ENCODE measurements at places on chromosomes 11 and 22.

GRCh38 chr11:581342-581741 is 5.1 kb downstream of the PHRF1 start:
- no peak for DNase-seq

GRCh38 chr22:19240813-19241592 is 50.5 kb downstream of the CLTCL1 start:
- DNase-seq = no peak

DNA sequence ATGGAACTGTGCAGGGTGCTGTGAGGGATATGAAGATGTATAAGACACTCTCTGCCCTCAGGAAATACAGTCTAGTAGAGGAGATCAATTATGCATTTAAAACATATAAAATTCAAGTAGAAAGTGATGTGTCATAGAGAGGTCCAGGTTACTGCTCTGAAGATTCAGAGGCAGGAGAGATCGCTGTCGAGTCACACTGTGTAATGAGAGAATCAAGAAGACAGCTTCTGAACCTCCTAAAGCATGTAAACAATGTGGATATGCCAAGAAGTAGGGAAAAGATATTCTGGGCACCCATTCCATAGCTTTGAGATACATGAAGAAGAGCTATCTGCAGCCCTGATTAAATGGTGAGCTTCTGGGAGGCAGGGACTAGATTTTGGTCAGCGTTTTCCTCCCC is 16.7 kb downstream of the SSH3 start:
- DNase-seq = no peak

DNA sequence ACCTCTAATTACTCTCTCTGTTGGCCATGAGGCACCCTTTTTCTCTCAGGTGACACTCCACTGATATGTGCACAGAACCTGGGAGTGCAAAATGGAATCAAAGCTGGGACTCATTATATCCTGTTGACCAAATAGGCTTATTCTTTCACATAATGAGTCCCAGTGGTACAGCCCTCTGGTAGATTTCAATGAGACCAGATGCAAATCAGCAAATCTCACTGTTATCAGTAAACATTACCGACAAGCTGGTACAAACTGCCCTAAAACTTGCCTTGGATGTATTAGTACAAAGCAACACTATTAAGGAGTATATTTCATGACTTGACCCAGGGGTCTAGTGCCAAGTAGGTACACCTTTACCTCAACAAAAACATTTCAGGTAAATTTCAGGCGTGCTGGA is 128.3 kb downstream of the DDX10 start:
- DNase-seq = no peak

DNA sequence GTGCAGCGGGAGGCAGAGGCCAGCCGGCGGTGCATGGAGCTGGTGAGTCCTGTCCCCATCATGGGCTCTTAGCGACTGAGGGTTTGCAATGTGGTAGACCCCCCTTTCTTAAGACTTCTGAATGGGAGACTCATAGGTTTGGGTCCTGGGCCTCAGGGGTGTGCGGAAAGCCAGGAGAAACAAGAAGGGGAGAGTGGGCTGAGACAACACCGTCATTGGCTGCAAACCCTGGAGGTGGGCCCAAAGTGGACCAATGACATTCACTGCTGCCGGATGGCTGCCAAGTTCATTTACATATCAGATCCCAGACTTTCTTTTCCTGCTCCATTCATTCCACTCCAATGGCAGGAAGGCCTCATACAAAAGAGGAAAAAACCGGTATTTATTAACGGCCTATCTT is 213.3 kb downstream of the MYO18B start:
- no peak for DNase-seq

- no peak for DNase-seq
Observed at GRCh38 chr22:38244106-38244505, 28.7 kb downstream of the TMEM184B start.

DNA sequence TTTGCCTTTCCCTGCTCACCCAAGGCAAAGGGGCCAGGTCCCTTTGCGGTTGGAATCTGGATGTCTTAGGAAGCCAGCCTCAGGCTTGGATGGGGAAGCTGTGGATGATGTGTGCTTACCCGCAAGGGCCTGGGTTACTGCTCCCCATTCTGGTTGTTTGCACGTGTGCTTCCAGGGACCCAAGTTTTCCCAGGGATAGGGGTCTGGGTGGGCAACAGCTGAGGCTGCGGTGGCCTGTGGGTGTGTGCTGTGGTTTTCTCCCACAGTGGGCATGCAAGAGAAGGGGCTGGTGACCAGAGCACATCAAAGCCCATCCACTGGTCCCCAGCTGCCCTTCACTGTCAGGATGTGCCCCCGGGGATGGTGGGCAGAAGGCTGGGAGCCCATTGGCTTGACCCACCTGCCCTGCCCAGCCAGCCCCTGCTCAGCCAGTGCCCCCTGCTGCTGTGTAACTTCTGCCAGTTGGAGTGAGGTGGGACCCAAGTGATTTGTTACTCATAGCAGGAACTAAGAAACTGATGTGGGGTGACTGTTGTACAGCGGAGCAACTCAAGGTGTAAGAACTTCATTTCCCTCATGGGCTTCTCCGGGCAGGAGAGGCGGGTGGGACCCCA is 3.3 kb downstream of the CAPN5 start:
- no peak for DNase-seq

DNA sequence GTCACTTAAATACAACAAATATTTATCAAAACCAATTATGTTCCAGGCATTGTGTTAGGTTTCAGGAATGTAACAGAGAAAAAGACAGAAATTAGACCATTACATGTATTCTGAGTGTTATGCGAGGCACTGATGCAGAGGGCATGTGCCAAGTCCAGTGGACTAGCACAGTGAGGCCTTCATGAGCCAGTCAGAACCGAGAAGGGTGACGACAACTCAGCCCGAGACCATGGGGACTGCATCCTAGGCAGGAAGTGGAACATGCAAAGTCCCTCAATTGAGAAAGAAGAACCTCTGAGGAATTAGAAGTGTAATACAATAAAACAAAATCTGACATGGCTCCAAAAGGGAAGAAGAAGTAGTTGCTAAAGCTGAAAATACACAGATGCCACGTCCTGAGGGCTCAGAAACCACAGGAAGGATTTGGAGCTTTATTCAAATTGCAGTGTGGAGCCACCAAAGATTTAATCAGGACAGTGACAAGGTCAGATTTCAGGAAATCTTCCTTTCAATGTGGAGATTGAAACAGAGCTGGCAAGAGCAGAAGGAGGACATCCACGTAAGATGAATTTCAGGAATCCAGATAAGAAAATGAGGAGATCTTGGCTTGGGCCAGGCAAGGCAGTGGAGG is 529.6 kb downstream of the NTM start:
- DNase-seq = no peak

DNA sequence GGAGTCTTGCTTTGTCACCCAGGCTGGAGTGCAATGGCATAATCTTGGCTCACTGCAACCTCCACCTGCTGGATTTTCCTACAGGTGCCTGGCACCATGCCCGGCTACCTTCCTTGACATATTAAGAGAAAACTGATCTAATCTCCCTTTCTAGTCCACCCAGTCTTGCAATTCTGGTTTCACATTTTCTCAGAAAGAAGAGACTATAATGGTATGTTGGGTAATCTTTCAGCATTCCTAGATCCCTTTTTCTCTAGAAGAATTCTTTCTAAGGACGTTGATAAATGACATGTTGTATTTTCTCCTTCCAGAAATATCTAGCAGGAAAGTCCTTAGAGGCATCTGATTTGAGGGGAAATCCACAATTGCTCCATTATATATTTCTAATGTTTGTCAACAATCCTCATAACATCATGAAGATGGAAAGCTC is 10.4 kb upstream of the HSPA8 start:
- no peak for DNase-seq

DNA sequence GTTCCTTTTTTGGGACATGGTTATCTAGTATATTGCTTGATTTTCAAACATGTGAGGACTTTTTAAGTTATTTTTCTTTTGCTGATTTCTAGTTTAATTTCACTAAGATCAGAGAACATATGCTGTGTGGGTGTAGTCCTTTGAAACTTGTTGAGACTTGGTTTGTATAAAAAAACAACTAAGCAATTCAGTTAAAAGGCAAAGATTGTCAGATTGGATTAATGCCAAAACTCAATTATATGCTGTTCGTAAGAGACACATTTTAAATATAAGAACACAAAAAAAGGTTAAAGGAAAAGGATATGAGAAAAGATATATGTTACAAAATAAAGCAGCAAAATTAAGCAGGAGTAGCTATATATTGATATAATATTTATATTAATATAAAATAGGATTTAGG is 17.8 kb upstream of the RRM1 start:
- DNase-seq = no peak

GRCh38 chr22:27318516-27318915 is 483.0 kb downstream of the MN1 start:
- no peak for DNase-seq

DNA sequence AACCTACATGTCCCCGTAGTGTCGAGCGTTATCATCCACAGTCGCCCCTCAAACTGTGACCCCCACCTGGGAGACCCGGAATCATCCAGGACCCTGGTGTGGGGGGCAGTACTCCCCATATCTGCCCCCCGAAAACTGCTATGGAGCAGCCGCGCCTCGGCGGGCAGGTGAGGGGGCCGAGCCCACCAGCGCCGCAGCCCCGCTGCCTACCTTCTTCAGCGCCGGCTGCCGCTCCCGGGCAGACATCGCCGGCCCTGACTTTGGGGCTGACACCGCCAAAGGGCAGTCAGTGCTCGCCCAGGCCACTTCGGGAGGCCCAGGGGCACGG is 825 bp downstream of the ARHGAP20 start:
- DNase-seq = no peak

DNA sequence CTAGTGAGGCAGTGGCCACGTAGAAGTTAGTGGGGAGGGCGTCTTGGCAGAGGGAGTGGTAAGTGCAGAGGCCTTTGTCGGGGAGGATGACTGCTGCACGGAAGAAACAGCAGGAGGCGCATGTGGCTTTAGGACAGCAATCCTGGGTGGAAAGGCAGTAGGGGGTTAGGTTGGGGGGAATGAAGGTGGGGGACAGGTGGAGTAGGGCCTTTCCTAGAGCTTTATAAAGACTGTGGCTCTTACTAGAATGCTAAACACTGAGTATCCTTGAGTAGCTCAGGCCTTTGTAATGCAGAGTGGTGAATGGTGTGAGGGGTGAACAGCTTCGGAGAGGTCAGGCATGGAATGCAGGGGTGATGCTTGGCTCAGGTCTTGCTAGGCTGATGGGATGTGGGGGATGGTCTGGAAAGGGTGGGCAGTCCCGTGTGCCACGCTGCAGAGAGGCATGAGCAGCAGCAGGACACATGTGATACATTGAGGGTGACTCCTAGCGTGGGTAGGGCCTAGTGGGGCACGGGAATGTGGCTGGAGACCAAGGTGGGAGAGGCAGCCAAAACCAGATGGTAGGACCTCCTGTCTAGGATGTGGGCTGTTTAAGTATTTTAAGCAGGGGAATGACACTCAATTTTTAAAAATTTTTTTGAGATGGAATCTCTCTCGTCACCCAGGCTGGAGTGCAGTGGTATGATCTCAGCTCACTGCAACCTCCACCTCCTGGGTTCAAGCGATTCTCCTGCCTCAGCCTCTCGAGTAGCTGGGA is 19.2 kb downstream of the AP2A2 start:
- DNase-seq = no peak

DNA sequence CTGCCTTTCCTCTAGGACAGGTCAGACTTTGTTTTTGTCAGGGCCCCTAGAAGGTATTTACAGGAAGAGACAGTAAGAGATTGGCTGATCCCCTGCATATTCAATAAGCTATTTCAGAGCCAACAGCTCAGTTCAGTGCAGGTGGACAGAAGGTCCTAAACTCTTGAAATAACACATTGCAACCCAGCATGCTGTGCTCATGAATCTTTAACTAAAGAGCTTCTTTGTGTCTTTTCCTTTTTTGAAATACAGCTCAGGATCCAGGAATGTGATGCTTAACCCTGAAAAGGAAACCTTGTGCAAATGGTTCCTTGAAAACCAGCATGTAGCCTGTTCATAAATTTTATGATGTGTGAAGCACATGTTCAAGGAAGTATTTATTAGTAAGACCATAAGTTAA is 43.9 kb downstream of the BBOX1 start:
- no peak for DNase-seq

DNA sequence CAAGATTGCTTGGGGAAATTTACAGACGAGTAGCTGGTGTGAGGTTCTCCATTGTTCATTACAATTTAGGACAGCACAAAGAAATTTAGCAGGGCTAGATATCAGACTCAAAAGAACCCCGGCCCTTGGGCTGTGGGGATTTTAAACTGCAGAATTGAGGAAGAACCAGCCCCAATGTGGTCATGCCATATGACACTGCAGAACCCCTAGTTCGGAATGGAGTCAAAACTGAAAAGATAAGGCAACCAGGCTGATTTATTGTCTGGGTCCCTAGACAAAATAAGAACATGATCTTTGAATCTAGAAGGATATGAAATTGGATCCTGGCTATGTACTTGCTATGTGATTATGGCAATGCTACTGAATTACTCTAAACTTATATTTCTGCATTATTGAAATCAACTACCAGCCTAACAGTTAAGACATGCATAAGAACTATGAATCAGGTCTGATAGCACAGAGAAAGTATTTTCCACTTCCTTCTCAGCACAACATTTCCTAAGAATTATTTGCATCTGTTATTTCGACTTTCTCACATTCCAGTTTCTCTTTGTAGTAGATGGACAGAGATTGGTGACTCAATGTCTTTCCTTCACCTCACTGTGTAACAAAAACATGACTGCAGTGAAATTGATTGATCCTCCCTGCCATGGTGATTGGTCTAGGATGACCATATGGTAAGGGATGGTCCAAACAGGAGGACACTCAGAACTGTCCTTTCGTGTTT is 13.2 kb downstream of the MMP3 start:
- no peak for DNase-seq

DNA sequence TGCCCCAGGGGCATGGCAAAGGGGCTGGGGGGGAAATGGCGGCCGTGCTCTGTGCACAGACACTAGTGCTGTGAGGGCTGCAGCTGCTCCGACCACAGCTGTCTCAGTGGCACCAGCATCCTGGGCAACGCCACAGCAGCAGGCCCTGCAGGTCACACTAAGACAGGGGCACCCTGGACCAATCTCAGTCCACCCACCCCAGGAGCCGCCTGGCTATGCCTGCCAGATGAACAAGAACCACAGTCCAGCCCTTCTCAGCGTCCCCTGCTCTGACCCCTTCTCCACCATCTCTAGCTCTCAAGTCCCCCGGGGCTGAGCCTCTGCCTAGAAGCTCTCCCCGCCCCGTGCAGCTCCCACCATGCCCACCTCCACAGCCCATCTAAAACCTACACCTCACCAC is 16.5 kb downstream of the TUBGCP6 start:
- DNase-seq = no peak

GRCh38 chr11:79902493-79902892 is 461.7 kb upstream of the TENM4 start:
- DNase-seq = no peak

- DNase-seq = no peak
Observed at GRCh38 chr11:81421251-81421860, 1312.3 kb downstream of the FAM181B start.

- no peak for DNase-seq
Observed at GRCh38 chr11:43943372-43943930, 1.0 kb downstream of the C11orf96 start.
